ENCODE measurements at places on chromosomes 11 and 22.

DNA sequence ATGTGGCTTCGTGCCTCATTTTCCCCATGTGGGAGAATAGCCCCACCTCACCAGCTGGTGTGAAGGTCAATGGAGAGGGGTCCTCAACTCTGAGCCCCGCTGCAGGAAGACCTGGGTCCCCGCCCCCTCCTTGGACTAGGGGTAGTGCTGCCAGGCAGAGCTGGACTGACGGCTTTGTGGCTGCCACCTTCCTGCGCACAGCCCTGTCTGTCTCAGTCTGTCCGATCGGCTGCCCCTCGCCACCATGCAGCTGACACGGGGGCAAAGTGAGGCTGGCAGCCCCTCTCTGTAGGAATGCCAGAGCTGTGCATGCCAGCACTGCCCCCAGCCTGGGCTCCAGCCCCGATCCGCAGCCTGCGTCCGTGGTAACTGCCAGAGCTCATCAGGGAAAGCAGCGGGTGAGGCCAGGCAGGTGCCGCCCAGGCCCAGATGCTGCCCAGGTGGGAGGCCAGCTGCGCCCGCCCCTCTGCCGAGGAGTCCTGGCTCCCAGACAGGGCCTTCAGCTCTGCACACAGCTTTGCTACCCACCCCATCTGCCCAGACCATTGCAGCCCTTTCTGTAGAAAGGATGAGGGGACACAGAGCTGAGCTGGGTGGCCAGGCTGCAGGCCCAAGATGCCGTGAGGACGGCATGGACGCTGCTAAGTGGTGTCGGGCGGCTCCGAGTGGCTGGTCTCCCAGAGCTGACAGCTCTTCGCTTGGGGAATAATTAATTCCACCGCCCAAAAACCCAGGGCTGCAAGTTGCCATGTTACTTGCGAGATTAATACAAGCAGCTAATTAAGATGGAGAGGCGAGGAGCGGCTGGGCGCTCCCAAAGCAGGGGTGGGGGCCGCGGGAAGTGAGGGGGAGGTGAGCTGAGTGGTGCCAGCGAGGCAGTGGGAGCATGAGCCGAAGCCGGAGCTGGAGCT is 19.5 kb upstream of the FLRT1 start:
- no peak for DNase-seq

- no peak for DNase-seq
Measured at GRCh38 chr11:1853376-1854131, 670 bp downstream of the LSP1 start.

DNA sequence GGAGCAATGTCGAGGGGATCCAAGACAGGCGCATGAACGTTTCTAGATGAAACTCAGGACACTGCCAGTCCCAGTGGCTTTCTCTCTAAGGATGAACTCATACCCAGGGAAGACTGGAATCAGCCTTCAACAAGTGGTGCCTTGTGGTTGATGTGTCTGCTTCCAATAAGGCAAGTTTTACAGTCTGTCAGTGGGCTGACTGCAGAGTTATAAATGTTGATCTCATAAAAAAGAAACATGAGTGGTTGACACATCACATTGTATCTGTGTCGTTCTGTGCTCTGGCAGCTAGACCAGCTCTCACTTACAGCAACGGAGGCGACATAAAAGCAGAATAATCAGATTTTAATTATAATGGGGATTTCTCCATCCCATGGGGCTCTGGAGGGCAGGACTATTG is 96.7 kb downstream of the SNX19 start:
- DNase-seq, result no peak

DNA sequence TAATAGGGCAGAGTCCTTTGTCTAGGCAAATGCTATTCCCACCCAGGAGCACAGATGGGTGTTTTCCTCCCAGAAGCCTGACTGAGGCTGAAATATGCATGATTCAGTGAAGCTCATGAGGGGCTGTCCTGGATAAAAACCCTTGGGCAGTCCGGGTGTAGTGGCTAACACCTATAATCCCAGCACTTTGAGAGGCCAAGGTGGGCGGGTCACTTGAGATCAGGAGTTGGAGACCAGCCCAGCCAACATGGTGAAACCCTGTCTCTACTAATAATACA is 48.6 kb upstream of the LMO2 start:
- DNase-seq, result no peak

GRCh38 chr22:36387709-36387958 is 133 bp downstream of the MYH9 start:
- no peak for DNase-seq

DNA sequence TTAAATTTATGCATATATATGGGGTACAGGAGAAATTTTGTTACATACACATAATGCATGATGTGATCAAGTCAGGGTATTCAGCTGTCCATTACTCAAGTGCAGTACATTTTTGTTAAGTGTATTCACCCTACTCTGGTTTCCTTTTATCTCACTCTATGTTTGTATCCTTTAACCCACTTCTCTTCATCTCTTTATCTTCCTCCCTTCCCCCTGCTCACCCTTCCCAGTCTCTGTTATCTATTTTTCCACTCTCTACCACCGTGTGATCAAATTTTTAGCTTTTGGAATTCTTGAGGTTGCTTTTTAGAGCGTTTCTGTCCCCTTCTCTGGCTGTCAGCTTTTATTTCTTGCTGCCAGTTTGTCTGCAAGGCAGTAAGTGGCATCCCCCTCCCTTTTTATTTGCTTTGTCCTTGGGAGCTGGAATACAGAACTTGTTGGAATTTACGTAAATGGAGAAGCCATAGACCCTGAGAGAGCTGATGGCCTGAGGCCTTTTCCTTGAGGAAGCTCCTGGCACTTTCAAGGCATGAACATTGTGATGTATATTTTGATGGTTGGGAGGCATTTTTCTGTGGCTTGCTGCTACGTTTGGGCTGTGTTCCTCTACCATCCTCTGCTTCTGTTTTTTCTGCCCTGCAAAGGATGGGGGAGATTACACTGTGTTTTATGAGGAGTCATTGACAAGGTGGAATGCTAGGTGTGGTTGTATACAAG is 148.6 kb downstream of the LDLRAD3 start:
- DNase-seq, result no peak

GRCh38 chr22:23054531-23055257 is 15.6 kb upstream of the GNAZ start:
- DNase-seq, result no peak

- no peak for DNase-seq
Measured at GRCh38 chr11:71136095-71136845, 116.1 kb downstream of the SHANK2 start.

DNA sequence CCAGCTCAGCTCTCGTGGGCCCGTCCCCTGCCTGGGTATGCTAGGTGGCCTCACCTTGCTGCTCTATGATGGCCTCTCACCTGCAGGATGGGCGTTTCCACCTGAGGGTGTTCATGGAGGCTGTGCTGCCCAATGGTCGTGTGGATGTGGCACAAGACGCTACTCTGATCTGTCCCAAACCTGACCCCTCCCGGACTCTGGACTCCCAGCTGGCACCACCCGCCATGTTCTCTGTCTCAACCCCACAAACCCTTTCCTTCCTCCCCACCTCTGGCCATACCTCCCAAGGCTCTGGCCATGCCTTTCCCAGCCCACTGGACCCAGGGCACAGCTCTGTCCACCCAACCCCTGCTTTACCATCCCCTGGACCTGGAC is 2.1 kb downstream of the ZP1 start:
- DNase-seq, result no peak

DNA sequence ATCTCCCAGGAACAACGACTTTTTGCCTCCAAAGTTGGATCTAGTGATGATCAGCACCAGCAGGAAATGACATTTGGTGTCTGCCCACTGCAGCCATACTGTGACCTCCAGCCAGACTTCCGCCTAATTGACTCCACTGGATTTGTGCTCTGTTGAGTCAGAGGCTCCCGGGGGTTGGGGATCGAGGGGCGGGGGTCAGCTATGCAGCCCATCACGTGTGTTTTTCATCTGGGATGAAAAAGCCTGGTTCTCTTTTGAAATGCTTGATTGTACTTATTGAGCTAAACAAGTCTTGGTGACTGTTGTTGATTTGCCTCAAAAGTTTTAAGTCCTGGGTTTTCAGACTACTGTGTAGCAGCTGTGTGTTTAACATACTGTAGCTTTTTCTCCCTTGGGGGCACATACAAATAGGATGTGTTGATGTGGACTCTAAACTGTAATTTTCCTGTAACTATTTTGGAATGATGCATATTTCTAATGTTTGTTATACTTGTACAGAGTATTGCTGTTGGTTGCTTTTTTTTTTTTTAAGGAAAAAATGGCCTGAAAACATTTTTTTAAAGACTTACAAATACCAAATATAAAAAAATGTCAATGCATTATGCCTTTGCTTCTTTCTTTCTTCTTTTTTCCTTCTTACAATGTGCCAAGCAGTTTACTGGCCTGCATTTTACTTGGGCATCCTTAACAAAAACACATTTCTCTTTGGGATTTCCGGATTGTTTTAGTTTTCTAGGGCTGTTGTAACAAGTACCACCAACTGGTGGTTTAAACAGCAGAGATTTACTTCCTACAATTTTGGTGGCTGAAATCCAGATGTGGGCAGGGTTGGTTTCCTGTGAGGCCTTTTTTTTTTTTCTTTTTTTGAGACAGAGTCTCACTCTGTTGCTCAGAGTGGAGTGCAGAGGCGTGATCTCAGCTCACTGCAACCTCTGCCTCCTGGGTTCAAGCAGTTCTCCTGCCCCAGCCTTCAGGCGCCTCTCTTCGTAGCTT is 46.1 kb upstream of the OR4B1 start:
- DNase-seq, result no peak

DNA sequence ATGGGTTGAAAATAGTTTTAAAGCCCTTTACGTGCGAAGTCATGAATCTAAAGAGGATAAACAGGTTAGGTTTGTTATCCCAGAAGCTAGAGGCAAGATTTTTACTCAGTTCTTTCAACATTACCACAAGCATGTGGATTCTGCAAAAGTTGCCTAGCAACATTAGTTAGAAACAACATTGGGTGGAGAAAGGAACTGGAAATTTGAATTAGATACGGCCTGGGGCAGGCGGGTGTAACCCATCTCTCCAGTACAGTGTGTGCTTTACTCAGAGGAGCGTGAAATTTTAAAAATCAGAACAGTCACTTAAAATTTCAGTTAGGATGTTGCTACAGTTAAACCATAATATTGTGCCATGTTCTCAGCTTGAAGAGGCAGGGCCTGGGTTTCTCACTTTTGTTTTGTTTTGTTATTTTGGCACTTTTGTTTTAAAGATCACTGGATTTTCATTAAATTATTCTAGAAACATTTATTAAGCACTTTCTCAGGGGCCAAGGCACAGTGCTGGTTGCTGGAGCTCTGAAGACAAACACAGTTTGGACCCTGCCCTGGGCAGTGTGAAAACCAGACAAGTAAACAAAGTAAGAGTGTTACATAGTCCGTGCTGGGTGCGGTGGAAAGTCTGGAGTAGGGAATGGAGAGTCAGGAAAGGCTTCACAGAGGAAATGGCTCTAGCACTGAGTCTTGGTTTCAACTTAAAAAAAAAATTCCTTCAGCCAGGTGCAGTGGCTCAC is 4.4 kb upstream of the WEE1 start:
- DNase-seq, result no peak

DNA sequence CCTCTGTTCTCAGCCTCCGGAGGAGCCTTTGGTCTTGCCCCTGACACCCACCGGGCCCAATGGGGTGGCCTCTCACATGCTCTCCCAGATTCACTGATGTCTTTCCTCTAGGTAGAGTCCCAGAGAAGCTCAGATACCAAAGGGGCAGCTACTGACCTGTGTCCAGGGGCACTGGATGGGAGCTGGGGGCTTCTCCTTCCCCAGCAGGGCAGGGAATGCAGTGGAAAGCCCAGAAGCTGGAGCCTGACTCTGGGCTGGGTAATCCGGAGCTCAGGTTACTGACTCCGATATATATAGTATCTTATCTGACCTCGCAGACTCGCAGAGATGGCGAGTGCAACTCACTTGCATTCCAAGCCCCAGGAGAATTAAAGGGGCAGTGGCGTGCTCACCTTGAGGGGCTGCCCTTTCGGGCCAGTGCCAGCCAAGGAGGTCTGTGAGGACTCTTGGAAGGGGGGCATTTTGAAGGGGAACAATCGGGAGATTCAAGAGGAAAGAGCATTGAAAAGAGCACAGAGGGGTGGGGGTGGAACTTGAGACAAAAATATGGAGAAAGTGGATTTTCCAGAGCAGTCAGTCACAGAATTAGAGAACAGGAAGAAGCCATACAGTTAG is 2.5 kb downstream of the USP2 start:
- no peak for DNase-seq

GRCh38 chr11:111018566-111018965 is 227.0 kb upstream of the POU2AF2 start:
- no peak for DNase-seq

DNA sequence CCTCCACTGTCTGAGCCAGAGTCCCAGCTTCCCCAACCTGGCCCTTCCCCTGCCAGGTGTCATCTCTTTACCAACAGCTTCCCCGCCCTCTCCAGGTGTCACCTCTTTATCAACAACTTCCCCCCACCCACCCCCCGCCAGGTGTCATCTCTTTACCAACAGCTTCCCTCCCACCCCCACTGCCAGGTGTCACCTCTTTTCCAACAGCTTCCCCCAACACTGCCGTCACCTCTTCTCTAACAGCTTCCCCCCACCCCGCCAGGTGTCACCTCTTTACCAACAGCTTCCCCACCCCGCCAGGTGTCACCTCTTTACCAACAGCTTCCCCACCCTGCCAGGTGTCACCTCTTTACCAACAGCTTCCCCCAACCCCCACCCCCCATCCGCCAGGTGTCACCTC is 29.8 kb upstream of the TTLL12 start:
- DNase-seq, result no peak

- DNase-seq, result no peak
Measured at GRCh38 chr11:133520707-133521106, 11.6 kb downstream of the OPCML start.

GRCh38 chr22:27186643-27187042 is 529.3 kb downstream of the MIAT start:
- no peak for DNase-seq

- DNase-seq, result no peak
Measured at GRCh38 chr11:46832511-46833214, 13.4 kb downstream of the CKAP5 start.

DNA sequence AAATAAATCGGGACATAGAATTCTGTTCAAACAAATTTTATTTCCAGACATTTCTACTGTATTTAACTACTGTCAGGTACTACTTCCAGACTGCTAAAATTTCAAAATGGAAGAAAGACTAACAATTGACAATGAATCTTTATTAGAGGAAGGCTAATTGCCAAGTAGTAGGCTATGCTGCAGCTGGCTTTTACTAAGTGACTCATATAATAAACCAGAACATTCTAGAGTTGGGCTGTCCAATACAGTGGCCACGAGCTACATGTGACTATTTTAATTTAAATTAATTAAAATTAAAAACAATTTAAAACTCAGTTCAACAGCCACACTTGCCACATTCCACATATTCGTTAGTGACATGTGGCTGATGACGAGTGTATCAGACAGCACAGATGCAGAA is 27.6 kb downstream of the CHKA start:
- no peak for DNase-seq

Measured in activated CD8-positive, alpha-beta memory T cell treated with anti-CD3 and anti-CD28 coated beads for 4 hours (primary cell).